ENCODE measurements at places on chromosomes 7 and 10.

DNA sequence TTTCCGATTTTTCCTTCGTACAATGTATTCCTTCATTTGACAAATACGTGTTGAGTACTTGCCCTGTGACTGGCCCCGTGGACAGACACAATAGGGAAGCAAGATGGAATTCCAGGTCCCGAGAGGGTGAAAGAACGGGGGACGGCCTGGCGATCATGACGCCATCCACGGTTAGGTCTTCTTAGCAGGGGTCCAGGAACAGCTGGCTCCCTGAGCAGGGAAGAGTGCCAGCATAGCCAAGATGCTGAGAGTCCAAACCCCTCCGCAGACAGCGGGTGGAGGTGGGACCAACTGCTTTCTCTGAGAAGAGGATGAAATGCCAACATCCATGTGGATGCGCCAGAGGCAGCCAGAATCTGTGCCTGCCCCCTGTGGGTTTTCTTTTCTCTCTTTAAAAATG lies 143.7 kb downstream of the DYNC2I1 start:
- DNase-seq, result no peak

- no peak for DNase-seq
Measured at GRCh38 chr10:29533696-29534285, 101.0 kb downstream of the SVIL start.

DNA sequence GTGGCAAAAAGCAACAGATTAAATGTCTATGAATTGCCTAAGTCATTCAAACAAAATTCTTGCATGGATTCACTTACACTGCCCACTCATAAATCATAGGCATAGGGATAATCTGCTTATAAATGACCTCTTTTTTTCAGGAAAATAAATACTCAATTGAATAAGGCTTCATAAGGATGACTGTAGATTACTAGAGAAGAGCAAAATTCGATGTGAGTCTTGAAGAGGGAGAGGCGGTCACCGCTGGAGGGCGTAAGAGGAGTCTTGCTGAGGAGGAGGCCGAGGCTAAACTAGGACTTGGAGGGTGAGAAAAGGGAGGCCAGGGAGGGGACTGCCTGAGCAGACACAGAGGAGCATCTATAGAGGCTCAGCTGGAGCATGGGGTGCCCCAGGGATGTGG lies 135.4 kb upstream of the RSU1 start:
- no peak for DNase-seq

DNA sequence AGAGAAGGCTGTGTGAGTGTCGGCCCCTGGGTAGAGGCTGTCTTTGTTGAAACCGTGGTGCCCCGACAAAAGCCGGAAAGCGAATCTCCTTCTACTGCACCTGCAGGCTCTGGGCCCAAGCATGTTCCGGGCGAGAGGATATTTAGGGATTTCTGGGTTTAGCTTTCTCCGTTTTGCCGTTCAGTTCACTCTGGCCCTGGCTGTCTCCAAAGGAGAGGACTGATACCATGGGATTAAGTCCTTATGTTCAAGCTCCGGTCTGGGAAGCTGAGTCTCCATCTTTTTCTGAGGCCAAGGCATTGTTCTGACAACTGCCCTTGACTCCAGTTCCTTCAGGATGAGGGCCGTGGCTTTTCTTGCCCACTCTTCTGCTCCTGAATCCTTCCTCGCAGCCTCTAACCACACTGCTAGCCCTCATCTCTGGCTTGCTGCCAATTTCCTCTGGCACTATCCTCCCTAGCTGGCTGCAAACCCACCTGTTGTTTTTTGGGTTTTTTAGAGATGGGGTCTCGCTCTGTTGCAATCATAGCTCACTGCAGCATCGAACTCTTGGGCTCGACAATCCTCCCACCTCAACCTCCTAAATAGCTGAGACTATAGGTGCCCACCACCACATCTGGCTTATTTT lies 206.8 kb downstream of the SKIDA1 start:
- DNase-seq, result no peak

DNA sequence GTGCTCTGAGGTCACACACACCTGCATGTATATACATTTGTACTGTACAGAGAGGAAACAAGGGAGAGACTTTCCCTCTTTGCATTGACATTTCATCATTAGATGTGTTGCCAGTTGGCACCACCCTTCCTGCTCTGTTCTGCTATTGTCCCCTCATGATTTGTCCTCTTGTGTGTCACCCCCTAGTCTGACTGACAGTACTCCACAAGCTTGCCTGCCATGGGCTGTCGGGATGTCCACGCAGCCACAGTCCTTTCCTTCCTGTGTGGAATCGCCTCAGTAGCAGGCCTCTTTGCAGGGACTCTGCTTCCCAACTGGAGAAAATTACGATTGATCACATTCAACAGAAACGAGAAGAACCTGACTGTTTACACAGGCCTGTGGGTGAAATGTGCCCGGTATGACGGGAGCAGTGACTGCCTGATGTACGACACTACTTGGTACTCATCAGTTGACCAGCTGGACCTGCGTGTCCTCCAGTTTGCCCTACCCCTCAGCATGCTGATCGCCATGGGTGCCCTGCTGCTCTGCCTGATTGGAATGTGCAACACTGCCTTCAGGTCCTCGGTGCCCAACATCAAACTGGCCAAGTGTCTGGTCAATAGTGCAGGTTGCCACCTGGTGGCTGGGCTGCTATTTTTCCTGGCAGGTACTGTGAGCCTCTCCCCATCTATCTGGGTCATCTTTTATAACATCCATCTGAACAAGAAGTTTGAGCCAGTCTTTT lies 9.4 kb downstream of the CLDN12 start:
- DNase-seq, result no peak

- no peak for DNase-seq
Measured at GRCh38 chr7:5607951-5608656, 173.4 kb downstream of the RNF216 start.

Data from esophagus squamous epithelium (tissue), 5 donors.